ENCODE measurements at places on chromosomes 16 and 17. TPM values are rescaled to one million over a fixed set of nuclear protein-coding genes. Genes with fewer than 3 reads are reported as not detected.

The CHST4 gene
- 4.4 TPM for total RNA-seq

The GCGR gene
- 2.9 TPM for total RNA-seq

The GSDMA gene
- total RNA-seq: not detected

The AP1G1 gene
- total RNA-seq: 62.7 TPM

The EPX gene
- not detected for total RNA-seq

The PPY gene
- not detected for total RNA-seq

The ZNF785 gene
- 18.6 TPM for total RNA-seq

The TPSAB1 gene
- not detected for total RNA-seq

The PRPF8 gene
- 375 TPM for total RNA-seq

The GAST gene
- not detected for total RNA-seq

The DBNDD1 gene
- total RNA-seq: 31.5 TPM

The CES5A gene
- total RNA-seq: 0.16 TPM

The ASGR1 gene
- total RNA-seq: 8.3 TPM

The SULT1A2 gene
- total RNA-seq: 1.9 TPM

The SGCA gene
- 2.9 TPM for total RNA-seq

The TP53TG3C gene
- not detected for total RNA-seq

The TMED6 gene
- total RNA-seq: 0.53 TPM

The ABHD15 gene
- 1.1 TPM for total RNA-seq

The ALOX15 gene
- total RNA-seq: not detected

The EVI2A gene
- not detected for total RNA-seq

The FN3K gene
- 33.3 TPM for total RNA-seq

The INO80E gene
- 77.4 TPM for total RNA-seq

The MAP2K6 gene
- 39.0 TPM for total RNA-seq

The CCDC200 gene
- not detected for total RNA-seq

The DHRS7C gene
- not detected for total RNA-seq

The MYOCD gene
- 12.7 TPM for total RNA-seq

The ARHGAP27 gene
- total RNA-seq: 20.6 TPM

The CLEC18A gene
- 0.33 TPM for total RNA-seq

The CIAPIN1 gene
- 53.3 TPM for total RNA-seq

The NOD2 gene
- total RNA-seq: 0.33 TPM

The USP36 gene
- 54.9 TPM for total RNA-seq

The LRRC75A gene
- total RNA-seq: 2.2 TPM

The ACSM2A gene
- total RNA-seq: not detected

The NOB1 gene
- total RNA-seq: 53.4 TPM

The HS3ST2 gene
- total RNA-seq: not detected

The EVI2B gene
- not detected for total RNA-seq

The UTS2R gene
- not detected for total RNA-seq

The MT1H gene
- not detected for total RNA-seq

The PRAC1 gene
- not detected for total RNA-seq

The TBC1D3I gene
- total RNA-seq: not detected

The AIPL1 gene
- total RNA-seq: not detected

The C17orf113 gene
- 2.9 TPM for total RNA-seq

The CORO6 gene
- 0.86 TPM for total RNA-seq

The MARVELD3 gene
- 21.8 TPM for total RNA-seq

The MT1A gene
- total RNA-seq: not detected

Measured in endodermal cell (in vitro differentiated cells).